Fibroblast of skin of left quadriceps (primary cell): ENCODE measurements at places on chromosomes 12 and 14.
A peak's percentile ranks its signal among the peaks of the same experiment; 100 is the strongest.

DNA sequence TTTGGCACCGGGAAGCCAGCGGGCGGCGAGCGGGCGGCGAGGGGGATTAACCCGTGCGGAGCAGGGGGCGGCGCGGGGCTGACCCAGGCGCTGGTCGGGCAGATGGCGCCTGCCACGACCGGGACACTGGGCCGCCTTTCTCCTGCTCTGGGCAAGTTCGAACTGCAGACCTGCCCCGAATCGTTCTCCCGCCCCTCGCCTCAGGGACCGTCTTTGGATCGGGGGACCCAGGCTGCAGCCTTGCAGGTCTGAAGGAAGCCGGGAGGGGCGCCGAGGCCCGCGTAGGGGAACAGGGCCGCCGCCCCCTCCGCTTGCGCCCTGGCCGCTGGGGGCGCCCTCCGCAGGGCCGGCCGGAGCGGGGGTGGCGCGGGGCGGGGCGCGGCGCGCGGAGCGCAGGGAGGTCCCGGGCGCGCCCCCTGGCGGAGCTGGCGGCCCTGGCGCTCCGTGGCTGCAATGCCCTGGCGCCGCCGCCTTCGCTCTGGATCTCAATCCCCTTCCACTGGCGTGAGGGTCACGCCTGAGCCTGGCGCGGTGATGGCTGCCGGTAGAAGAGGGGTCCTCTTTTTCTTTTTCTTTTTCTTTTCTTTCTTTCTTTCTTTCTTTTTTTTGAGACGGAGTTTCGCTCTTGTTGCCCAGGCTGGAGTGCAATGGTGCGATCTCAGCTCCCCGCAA, 449 bp upstream of the LTBP2 start:
- DNase-seq, result peak; percentile 53

- DNase-seq, result no peak
Observed at GRCh38 chr12:24297516-24297915, 348.0 kb upstream of the SOX5 start.

GRCh38 chr12:4819654-4820053, 90.1 kb upstream of the KCNA1 start:
- DNase-seq, result no peak

DNA sequence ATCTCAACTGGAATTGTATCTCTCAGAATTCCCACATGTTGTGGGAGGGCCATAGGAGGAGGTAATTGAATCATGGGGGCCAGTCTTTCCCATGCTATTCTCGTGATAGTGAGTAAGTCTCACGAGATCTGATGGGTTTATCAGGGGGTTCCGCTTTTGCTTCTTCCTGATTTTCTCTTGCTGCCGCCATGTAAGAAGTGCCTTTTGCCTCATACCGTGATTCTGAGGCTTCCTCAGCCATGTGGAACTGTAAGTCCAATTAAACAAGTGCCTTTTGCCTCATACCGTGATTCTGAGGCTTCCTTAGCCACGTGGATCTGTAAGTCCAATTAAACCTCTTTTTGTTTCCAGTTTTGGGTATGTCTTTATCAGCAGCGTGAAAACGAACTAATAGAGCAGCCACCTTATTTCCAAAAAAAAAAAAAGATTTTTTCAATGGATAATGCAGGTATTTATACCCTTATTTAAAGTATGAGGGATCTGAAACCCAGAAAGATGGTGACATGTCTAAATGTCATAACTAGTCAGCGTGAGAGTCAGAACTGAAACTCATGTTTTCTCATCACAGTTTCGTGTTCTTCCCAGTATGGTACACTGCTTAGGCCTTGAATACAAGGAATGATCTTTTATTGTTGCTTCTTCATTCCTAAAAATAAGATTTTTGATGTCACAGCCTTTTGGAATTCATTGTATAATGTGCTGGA, 89.6 kb downstream of the ERC1 start:
- no peak for DNase-seq

GRCh38 chr14:80627745-80628144, 313.8 kb downstream of the CEP128 start:
- DNase-seq, result no peak
